Tibial nerve (tissue), 4 donors: ENCODE measurements at places on chromosomes 16 and 17.

DNA sequence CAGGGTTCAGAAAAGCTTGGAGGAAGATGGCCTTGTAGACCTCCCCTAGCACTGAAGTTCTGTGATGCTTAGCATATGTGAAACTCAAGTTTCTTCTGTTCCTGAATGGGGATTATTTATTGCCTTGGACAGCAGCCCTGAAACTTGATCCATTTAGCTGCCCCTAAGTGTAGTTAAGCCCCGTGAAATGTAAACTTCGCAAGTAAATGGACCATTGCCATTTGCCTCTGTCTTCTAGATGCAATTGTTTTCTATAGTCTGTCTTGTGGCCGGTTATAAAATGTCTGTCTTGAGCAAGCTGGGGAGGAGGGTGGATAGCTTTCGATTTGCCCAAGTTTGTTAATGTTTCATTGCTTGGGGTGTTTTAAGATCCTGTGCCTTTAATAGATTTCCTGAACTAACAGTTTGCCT is 261.8 kb downstream of the CDH13 start:
- no peak for DNase-seq

GRCh38 chr17:1553354-1554266 is 9.0 kb downstream of the PITPNA start:
- DNase-seq, result no peak

DNA sequence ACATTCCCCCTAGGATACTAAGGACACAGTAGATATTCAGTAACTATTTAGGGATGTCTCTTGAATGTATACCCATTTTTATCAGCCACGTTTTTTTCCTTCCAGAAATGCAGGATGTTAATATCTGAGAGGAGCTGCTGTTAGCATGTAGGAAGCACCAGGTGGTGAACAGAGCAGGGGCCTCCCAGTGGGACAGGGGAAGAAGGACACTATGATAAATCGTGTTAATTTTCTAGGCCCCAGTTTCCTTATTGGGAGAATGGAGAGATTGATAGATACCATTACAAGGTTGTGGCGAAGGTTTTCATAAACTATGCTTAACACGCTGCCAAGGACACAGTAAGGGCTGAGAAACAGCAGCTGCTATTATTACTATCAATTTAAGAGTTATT is 45.4 kb downstream of the PRSS54 start:
- DNase-seq, result no peak

DNA sequence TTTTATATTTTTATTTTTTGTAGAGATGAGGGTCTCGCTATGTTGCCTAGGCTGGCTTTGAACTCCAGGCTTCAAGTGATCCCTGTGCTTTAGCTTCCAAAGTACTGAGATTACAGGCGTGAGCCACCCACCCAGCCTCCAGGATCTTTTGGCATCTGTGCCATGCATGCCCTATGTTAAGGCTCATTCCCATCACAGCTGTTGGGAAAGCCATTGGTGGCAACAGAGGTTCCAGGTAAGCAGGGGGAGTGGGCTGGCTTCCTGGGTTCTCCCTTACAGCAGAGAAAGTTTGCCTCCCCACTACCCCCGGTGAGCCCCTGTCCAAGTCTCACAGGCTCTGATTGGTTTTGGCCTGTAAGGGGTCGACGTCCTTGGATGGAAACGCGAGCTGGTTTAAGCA is 8.9 kb upstream of the MRTFB start:
- no peak for DNase-seq

DNA sequence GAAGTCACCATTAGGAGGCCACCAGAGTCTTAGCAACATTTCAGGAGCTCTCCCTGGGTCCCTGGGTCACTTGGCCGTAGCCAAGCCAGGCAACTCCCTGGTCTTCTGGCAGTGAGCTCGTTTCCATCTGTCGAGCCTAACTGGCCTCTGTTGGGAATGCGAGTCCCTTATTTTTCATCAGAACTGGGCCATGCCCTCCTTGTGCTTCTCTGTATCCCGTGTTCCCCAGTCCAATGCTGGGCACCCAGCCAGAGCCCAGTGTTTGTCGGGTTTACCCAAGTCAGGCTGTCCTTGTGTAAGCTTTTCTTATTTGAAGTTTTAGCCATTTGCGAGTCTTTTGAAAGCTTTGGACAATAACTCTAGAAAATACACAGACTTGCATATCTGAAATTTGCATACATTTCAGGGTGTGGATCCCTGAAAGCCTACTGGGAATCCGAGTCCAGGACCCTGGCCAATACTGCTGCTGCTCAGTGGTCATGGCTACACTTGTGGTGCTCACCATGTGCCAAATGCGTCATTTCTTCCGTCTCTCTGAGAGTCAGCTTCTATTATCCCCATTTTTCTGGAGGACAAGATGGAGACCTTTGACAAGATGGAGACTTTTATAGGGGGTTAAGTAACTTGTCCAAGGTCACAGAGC is 81.6 kb upstream of the LGALS9 start:
- no peak for DNase-seq

DNA sequence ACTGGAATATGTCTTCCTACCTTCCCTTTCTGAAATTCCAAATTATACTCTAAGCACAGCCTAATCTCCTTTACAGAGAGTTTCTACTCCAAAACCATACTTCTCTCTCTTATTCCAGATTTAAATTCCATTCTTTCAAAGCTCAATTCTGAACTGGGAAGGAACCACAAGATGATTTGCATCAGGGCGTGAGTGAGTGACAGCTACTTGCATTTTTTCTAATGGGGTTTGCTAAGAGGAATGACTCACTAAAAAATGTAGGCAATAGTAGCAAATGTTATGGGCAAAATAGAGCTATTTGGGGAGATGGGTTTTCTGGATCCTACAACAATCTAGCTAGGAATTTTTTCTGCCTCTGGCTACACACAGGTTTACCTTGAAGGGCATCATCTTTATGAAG is 244.6 kb upstream of the PSMD7 start:
- no peak for DNase-seq

- DNase-seq, result no peak
These were observed 38.9 kb downstream of the LGALS9 start for GRCh38 chr17:27669850-27670249.

DNA sequence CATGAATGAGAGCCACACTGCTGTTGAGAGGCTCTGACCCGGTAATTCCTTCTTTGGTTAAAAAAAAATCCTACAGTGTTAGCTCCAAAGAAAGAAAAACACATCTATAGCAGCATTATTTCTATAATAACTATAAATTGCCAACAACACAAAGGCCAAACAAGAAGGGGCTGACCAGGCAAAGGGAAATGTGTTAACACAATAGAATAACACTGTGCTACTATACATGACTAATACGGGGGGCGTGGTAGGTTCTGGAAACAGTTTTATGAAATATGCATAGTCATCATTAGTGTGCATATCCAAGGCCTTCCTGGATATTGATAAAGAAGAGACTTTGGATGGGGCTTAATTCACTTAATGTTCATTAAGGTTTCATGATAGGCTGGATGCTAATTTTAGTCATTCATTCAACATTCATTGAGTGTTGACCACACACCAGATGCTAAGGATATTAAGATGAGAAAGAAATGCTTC is 50.0 kb upstream of the CCL1 start:
- DNase-seq, result no peak

GRCh38 chr17:69593716-69594115 is 179.2 kb downstream of the MAP2K6 start:
- DNase-seq, result no peak

- DNase-seq, result no peak
These were observed 114.4 kb downstream of the ASIC2 start for GRCh38 chr17:33178681-33179080.

DNA sequence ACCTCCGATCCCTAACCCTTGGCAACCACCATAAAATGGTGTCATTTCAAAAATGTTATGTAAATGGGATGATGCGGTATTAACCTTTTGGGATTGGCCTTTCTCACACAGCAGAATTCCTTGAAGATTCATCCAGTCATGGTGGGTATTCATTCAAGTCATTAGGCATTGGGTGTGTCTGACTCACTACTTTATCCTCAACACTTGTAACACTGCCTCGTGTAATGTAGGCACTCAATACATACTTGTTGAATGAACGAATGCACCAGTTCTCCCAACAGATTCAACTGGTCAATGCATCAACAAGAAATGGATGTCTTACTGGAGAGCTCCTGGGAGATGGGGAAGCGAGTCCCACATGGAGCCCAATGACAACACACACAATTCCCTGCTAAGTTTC is 21.8 kb upstream of the GAN start:
- no peak for DNase-seq

DNA sequence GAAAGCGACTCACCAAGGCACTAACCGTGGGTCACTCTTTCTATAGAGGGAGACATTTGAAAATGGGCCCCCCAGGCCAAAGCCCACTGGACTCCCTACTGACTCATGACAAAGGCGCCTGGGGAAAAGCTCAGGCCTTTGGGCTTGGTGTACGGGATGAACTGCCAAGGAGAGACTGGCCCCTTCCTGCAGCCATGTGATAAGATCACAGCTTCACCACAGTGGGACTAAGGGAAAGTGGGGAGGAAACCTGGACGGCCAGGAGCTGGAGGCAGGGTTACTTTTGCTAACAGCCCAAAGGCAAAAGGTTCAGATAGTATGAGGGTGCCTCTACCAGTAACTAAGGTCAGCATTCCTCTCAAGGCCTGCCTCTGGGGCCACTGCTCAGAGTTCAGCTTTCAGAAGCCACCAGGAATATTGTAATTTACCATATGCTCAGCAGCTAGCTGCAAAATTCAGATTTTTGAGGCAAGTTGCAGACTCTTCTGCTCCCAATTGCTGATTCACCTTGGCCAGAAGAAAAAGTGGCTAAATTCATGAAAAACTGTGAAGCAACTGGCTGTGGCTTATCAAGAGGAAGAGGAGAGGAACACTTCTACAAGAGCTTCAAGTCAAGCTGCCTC is 37.1 kb upstream of the SLC25A19 start:
- DNase-seq, result no peak

DNA sequence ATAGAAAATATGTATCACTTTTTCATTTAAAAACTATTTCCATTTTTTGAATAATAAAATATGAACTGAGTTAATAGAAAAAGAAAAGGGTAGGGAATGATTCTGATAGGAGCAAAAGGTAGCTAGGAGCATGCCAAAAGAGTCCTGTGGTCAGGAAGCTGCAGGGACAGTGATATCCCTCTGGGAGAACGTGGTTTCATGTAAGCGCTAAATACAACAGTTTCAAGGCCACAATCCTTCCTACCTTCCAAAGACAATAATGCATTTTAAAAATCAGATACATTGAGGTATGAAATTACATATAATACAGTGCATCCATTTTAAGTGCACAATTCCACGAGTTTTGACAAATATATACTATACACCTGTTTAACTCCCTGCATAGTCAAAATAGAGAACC is 55.8 kb downstream of the CCDC182 start:
- no peak for DNase-seq

GRCh38 chr17:76593959-76594358 is 8.3 kb upstream of the ST6GALNAC2 start:
- DNase-seq, result no peak

DNA sequence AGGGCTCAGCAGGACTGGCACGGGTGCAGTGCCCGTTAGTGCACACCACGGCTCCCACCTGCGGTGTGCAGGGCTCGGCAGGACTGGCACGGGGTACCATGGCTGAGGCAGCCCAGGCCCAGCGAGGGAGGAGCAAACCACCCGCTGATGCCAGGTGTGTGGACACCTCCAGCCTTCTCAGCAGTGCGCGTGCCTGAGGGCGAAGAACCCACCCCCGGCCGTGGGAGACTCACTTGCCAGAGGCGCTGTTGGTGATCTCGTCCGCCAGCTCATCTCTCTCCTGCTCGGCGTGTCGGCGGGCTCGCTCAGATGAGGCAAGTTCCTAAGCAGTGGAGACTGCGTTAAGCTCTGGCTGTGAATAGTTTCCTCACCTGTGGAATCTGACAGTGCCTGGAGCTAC is 45.4 kb downstream of the NDEL1 start:
- DNase-seq, result no peak

DNA sequence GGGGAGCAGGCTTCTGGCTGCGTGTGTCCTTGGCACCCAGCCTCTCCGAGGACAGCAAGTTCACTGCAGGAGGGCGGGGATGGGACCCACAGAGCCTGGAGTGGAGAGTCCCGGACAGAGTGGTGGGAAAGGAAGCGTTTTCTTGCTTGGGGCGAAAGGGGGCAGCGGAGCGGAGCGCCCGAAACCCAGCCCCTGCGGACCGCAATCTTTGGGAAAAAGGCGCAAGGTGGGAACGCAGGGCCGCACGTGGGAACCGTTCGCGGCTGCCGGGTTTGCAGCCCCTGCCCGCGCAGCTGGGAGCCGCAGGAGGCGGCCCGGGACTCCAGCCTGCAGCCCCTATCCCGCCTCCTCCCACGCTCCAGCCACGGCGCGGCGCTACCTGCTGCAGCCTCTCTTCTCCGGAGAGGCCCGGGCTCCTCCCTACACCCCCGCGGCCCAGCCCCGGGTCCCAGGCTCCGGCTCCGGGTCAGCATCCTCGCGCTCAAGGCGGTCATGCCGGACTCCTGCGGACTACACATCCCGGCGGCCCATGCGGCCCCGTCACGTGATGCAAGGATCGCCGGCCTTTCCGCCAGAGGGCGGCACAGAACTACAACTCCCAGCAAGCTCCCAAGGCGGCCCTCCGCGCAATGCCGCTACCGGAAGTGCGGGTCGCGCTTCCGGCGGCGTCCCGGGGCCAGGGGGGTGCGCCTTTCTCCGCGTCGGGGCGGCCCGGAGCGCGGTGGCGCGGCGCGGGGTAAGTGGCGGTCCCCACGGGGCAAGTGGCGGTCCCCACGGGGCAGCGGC is at the start of the genes NTHL1 and TSC2:
Gene NTHL1, minus strand, starts transcription at position 505 of the 786 bp plus-strand sequence. Its CDS starts 11 bp downstream, at position 494.
Gene TSC2, plus strand, starts transcription at position 656 of the 786 bp plus-strand sequence. CDS start 631 bp downstream, outside the sequence.
- peak; percentile 94 for DNase-seq

GRCh38 chr16:15598648-15599190 is 44.2 kb downstream of the MARF1 start:
- DNase-seq, result no peak

- no peak for DNase-seq
These were observed 15.8 kb downstream of the WDR45B start for GRCh38 chr17:82632451-82632850.

DNA sequence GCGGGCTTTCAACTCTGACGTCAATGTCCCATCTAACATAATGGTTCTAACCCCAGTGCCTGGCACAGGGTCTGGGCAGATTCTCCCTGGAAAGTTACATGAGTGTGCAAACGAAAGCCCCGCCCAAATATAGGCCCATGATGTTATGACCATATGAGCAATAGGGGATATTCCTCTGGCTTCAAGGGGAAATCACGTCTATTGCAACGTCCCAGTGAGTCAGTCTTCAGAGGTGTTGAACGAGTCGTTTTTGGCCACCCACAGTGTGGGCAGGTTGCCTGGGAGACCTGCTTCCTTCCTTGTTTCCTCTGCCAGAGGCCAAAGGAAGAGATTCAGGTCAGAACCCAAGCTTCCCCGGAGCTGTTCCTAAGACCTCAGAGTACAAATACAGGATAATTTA is 30.3 kb downstream of the PIK3R5 start:
- DNase-seq, result no peak

DNA sequence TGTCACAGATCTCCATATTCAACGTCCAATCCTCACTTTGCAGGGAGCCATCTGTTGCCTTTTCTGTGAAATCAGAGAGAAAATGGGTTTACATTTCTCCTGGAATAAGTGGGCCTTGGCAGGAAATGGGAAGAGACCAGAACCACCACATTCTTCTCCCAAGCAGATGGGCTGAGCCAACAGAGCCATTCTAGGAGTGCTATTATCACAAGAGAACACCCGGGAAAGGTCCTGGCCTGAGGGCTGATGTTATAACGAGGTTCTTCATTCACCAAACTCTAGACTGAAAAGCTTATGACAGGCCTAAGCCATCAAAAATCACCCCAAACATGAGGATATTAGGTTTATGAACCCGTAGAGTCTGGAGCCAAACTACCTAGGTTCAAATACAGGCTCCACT is 64.7 kb downstream of the TOM1L2 start:
- no peak for DNase-seq

- no peak for DNase-seq
These were observed 945.8 kb downstream of the KCNJ2 start for GRCh38 chr17:71114911-71115668.
